ENCODE measurements at places on chromosomes 11 and 22.

- no peak for DNase-seq
These were observed 41.4 kb downstream of the PPFIBP2 start for GRCh38 chr11:7555052-7555699.

DNA sequence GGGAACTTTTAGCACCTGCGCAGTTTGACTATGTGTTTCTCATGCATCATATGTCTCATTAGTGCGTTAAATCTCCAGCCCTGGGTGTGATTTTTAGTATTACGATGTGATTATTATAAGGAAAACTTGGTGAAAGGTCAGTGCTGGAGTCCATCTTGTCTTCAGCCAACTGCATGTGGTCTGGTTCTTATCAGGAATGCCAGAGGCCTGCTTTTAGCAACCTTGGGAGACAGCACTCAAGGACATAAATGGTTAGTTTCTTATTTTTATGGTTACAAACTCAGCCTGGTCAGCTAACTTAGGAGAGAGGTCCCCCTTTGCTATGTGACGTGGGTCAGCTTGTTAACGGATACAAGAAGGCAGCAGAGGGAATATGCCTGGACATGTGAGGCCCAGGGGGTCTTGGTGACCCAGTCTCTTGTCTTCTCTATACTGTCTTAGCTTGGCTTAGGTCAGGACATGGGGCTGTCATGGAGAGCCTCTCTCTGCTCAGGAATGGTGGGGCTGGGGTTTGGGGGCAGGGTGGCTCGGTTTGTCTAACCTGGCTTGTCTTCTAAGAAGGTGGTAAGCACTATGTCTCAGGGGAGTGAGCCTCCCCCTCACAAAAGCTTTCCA, 21.5 kb downstream of the KCTD21 start:
- DNase-seq, result no peak

- DNase-seq, result no peak
These were observed 1998.4 kb downstream of the LRRC4C start for GRCh38 chr11:39461066-39461465.

DNA sequence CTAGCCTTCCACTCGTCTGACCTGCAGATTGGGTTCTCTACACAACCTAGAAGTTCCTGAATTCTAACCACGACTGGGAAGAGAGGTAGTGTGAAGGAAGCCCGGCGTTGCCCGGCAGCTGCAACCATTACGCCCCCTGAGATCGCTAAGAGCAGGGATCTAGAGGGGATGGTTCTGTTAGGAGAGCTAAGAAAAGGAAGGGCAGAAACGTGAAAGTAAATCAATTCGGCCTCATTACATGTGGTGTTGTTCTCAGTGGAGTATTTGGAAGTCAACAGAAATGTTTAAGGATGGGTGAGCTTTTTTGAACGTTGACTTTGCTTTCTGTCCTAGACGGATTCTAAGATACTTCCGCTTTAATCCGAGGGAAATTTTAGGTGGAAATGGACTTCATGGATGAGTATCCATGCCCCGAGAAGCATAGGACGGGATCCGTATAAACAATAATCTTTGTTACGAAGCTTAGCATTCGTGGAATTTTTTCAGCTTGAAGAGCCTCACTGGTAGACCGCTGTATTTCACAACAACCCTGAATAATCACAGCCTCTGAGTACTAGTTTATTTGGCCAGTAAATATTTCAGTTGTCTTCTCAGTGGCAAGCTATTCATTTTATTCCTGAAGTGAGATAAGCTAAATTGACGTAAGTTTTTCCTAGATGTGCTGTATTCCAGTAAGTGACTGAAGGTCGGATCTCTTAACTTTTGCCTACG, 629 bp downstream of the ATP5MG start:
- DNase-seq, result no peak

DNA sequence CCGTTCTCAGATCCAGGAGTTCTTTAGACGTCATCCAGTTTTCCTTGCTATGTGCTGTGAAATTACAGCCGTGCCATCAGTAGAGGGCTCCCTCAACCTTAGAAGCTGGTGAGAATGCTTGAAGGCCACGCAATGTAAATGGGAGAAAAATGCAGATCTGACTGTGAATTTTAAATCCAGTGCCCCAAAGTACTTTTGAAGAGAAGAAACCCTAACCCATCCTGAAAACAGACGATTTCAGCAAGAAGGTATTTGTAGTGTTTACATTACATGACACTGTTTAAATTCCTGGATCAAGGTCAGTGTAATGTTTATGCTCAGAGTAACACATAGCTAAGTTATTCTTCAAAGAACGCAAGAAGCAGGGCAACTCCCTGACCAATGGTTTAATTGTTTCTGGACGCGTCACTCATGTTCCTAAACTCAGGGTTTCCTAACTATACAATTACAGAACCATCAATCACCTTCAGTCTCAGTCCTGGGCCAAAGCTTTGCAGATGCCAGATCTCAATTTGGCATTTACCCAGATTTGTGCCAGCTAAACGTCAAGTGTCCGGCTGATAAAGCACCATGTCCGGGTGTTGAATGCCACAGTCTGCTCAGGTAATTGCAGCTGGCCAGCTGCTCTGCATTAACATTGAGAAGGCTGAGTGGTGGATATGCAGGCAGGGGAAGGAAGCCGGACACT, 38.2 kb downstream of the ADAMTS8 start:
- no peak for DNase-seq

DNA sequence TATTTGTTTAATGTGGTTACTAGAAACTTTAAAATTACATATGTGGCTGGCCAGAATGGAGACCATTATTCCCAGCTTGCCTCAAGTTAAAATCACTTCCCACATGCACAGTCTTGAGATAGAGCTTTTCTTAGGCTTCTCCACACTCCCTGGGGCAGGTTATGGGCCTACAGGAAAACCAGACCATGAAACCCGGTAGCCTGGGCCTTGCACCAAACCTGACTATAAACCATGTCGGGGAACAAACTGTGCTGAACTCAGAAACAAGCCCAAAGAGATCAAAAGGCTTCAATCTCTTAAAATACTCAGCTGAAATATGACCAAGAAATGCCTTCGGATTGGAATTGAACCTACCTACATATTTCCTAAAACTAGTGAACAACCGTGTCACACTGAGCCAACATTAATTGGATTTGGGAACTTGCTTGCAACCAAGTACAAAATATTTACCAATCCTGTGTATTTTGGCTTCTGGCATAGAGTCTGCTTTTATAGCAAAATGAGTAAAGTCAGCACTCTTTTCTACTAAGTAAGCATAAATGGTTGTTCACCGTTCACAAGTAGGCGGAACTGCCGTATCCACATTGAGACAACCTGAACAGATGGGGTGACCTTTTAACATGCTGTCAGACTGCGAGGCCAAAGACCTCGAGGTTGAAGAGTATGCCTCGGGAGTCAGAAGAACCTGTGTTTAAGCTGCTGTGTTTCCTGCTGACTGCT, 199.5 kb downstream of the FAM76B start:
- no peak for DNase-seq

DNA sequence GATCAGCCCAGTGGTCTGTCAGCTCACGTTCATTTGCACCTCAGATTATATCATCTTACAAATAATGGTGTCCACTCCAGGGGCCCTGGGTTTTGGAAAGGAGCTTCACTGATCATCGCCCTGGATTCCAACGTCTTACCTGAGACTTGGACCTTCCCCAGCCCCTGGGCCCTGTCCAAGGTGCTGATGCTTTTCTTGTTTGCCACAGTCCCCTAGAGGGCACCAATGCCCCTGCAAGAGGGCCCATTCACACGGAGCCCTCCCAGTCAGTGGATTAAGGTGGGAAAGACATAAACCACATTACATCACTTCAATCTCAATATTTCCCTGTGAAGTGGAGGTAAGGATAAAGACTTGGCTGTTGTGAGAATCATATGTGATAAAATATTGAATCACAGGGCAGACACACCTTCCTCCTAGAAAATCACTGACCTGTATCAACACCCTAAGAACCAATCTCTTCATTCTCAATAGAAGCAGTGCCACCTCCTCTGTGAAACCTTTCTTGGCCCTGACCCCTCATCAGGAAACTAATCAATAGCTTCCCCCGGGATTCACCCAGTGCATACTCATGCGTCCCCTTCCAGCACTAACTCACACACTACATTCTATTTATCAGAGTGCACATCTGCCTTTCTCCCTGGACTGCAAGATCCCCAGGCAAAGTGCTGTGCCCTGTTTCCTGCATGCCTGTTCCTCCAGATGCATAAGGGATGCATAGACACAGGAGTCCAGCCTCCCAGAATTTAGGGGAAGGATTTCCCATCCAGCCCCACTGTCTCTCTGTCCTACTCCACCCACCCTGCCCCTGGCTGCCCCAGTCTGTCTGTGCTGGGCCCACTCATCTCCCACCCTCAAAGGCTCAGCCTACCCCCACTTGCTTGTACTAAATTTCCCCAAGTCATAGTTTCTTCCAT, 167.0 kb downstream of the BUD13 start:
- no peak for DNase-seq

- DNase-seq, result no peak
These were observed 4.2 kb downstream of the TCIRG1 start for GRCh38 chr11:68043029-68043348.

- DNase-seq, result no peak
These were observed 21.9 kb upstream of the LYVE1 start for GRCh38 chr11:10590218-10590915.

DNA sequence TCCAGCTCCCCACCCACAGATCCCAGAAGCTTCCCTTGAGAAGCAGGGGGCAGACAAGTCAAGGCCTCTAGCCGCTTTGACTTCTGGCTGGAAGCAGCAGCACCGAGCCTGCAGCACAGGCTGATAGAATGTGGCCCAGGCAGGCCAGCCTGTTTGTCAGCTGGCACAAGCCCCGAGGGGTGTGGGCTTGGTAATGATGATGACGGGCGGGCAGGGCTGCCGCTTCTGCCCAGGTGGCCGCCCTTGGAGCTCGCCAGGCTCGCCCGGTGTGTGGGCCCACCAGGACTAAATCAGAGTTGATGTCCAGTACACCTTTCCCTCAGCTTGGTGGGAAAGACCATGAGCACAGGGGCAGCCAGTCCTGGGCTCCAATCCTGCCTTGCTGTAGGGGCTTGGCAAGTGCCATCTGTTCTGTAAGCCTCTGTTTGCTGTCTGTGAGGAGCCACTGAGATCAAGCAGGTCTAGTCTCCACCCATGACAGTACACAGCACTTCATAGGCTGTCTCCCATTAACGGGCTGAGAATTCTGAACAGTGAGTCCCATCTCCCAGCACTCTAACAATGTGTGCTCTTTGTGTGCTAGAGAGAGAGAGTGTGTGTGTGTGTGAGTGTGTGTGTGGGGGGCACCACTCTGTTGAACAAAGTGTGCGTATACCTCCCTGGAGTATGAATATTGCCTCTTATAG, 26.8 kb downstream of the MICAL2 start:
- no peak for DNase-seq

GRCh38 chr22:31646186-31647019, 15.6 kb downstream of the PISD start:
- DNase-seq, result no peak

GRCh38 chr11:57160665-57161064, 21.1 kb upstream of the LRRC55 start:
- no peak for DNase-seq

DNA sequence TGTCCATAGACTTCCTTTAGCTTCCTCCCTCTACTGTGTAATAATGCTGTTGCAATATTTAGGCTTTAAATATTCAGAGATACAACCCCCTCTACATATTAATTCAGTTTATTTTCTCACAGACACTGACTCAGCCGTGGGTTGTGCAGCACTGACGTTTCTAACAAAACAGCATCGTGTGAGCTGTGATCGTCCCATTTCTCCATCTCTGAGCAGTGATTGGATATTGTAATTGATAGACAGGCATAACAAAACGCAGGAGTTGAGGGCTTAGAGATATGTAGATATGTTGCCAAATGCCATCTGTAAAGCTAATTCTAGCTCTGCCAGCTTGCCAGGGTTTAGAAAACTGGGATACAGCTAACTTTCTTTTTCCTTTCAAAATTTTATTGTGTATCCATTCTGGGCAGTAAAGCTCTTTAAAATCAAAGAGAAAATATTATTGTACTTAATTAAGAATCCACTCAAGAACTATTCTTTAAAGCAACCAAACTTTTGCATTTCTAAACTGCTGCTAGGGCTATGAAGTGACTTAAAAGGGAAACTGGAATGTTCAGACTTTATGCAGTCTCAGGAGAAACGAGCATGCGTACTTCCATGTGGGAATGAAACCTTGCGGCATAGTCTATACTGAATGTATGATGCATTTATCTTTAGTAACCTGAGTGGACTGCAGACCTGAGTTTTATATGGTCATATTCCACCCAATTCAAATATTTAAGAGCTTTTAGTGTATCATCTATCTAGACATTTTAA, 22.7 kb downstream of the BTBD10 start:
- no peak for DNase-seq

GRCh38 chr11:17979770-17980371, 33.0 kb downstream of the SERGEF start:
- DNase-seq, result no peak

GRCh38 chr11:46378811-46379481, 2.5 kb upstream of the MDK start:
- no peak for DNase-seq

- DNase-seq, result peak; percentile 67
These were observed 912 bp downstream of the PTPRCAP start for GRCh38 chr11:67436459-67437081.

DNA sequence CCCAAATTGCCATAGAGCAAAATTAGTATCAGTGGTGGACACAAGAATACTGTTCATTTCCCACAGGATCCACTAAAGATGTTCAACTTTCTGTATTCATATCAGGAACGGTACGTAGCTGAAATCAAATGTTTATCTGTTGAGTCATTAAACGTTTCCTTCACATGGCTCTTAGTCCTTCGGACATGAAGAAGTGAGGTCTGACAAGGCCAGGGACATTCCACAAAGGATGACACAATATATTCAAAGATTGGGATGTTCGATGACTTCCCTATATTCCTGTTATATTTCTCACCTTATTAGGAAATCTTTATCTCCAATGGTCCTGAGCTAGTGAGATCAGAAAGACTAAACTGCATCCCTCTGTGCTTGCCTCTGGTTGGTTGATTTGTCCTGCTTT, 129.0 kb downstream of the ETS1 start:
- no peak for DNase-seq

DNA sequence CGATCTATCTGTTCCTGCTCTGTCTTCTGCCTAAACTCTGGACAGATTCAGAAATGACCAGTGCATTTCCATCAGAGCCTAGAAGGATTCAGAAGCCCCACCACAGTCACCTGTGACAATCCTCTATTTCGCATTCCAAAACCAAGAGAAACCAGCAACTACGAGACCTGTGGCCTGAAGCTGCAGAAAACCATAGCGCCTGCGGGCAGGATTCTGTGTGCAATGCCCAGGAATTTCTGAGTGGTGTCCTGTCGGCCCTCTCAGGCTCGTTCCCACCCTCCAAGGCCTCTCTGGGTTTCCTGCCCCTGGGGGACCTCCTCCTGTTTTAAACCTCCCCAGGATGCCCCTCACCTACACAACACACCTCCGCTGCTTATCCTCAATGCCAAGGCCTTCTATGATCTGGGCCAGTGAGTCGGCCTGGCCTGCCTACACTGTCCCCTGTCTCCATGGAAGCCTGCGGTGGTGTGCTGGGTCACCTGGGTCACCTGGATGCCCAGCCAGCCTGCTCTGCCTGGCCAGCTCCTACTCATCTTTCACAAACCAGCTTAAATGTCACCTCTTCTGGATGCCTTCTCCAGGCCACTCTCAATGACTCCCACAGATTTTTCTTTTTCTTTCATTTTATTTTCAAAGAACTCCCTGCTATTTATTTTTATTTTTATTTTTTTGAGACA, 198.3 kb downstream of the CEP164 start:
- DNase-seq, result no peak
